ENCODE measurements at places on chromosomes 12 and 14.

- DNase-seq = no peak
Measured at GRCh38 chr14:34347683-34348082, 114.4 kb downstream of the SPTSSA start.

DNA sequence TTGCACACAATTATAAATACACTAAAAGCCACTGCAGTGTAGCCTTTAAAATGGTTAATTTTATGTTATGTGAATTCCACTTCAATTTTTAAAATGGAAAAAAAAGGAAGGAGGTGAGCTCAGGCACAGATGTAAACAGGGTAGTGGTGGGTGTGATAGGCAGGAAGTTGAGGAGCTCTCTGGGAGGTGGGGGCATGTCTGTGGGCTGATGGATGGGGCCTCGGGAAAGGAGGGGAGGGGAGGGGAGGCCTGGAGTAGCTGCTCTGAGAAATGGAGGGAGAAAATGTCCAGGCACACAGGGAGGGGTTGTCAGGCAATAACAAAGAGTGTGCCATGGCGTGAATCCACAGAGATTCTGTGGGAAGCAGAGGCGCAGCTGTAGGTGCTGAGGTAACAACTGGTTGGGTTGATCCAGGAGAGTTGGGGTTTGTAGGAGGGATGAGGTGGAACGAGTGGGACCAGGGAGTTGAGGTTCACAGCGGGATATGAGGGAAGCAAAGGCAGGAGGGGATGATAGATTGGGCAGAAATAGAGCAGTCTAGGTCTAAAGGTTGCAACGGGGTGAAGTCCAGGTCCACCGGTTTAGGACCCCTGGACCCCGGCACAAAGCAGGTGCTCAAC, 57.2 kb downstream of the LTBP2 start:
- DNase-seq = no peak

GRCh38 chr12:121766290-121767039, 27.0 kb downstream of the RHOF start:
- DNase-seq = no peak

DNA sequence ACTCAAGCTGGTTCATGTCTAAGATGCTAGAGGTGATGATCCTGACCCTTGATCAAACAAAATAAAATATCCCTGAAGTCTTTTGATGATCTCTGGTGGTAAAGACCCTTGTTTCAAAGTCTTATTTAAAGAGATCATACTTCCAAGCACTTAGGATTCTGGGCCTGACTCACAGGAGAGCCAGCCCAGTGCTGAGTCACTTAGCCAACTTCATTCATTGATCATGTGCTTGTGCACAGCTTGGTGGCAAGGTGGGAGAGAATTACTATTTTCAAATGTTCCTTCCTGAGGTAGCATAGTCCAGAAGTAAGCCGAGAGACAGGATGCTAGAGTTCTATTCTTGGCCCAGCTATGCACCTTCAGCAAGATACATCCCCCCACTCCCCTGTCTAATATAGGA, 40.6 kb downstream of the SCN8A start:
- DNase-seq = no peak

- DNase-seq = no peak
Measured at GRCh38 chr12:124098887-124099286, 125.9 kb downstream of the ZNF664 start.

DNA sequence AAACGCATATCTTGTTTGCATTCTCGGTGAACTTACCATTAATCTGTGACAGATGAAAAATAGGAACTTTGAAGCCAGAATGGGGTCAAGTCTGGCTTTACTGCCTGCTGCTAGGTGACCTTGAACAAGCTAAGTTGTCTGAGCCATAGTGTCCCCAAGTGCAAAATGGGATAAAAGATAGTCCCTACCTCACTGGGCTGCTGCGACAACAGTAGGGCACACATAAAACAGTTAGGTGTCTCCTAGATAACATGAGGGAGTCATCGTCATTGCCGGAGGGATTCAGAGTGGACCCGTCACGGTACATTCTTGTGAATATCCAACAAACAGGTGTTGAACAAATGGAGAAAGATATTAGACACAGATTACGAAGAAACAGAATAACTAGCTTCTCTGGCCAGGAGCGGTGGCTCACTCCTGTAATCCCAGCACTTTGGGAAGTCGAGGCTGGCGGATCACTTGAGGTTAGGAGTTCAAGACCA, 71.2 kb downstream of the NINJ2 start:
- no peak for DNase-seq

DNA sequence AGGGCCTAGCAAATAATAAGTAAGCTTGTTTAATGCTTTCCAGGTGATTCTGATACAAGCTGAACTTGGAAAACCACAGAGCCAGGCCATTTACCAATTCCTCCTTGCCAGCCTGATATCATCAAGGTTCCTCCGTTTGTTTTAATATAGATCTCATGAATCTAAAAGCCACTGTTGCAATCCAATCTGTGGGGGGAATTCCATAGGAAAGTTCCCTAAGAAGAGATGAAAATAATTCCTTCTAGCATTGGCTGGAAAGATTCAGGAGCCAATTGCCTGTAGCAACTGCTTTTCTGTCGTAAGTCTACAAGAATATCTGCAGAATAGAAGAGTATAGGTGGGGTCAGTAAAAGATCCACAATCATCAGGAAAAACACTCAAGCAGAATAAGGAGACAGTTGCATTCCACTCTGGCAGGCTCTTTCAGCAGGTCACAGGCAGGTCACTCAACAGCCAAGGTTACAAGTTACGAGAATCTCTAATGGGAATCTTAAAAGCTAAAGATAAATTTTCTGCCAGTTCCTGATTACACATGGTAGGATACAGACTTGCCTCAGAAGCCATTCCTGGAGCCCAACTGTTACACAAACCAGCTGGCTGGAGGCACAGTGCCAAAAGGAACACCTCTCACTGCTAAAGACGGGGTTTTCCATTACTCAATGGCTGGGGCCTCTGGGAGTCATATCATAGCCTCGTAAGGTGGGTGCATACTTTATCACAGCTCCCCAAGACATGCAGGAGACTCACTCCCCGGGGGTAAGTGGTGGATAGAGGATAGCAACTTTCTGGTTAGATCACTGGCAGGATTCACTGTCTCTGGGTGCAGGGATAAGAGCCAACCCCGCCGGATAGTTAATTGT, 43.6 kb downstream of the FGD6 start:
- DNase-seq = no peak

DNA sequence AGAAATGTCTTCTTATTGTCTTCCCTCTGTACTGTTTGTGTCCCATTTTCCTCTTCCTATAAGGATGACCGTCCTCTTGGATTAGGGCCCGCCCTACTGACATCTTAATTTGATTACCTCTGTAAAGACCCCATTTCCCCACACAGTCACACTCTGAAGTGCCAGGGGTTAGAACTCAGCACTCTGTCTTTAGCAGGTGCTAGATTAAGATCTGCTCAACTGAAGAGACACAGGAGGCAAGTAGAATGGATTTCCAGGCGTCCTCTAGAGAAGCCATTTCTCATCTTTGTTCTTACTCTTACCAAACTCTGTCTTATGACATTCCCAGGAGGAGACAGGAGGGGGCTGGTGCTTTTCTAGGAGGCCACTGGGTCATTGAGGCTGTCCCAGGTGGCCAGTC, 50.8 kb downstream of the VCPKMT start:
- no peak for DNase-seq

GRCh38 chr12:104427547-104427938, 29.2 kb upstream of the CHST11 start:
- DNase-seq = no peak

DNA sequence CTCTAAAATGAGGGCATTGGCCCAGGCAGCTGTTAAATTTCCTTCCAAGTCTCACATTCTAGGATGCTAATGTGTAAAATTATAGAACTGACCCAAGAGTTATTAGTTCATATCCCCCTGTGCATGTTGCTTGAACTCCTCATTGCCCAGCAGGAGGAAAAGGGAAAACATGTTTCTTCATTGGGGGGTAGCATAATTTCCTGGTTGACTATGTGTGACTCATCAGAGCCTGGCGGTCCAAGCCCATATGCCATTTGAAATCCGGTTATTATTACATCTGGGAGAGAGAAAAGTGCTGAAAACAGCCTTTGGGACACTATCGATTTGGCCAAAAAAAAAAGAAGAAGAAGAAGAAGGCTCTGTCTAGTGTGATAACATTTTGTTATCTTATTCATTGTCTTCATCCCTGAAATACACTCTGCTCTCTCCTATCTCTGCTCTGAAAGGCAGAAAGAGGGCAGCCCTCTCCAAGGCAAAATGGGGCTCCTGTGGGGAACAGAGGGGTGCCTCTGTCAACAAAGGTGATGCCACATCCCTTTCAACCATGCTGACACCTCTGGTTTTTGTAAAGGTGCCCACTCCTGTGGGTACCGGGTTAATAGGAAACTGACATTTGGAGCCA, 114.2 kb downstream of the DAD1 start:
- DNase-seq = no peak

GRCh38 chr12:121499929-121500793, 80.7 kb downstream of the KDM2B start:
- DNase-seq = no peak

DNA sequence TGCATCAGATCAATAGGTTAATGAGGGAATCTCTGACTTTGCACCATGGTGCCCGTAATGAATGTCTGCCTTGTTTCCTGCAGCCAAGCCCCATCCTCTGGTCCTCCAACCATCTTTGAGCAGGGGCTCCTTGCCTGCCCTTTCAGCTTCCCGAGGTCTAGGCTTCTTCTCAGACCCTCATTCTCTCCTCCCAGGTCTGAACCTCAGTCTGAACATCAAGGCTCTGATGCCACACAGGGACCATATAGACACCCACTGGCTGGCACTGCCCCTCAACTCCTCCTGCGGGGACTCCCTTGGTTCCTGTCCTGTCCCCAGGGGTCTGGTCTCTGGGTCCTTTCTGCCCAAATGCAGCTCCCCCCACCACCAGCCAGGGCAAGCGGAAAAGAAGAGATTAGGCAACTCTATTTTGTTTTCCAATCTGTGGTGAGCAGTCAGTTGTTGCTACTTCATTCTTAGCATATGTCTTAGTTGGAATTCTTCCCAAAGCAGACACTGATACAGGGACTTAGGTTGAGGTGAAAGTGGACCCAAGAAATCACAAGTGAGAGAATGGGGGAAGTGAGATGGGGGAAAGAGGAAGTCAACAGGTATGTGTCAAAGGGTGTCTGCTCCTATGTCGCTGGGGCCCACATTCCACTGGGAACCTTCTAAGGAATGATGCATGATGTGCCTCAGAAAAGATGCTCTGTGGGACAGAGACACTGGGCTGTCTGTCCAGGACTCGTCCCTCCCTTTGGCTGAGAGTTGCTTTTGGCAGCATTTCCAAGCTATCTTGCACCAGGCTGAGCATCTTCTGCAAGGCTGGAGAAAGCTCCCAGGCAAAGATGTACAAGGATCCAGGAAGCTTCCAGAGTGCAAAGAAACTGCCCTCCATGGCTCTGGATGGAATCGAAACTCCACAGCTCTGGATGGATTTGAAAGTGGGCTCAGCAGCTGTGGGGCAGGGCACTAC, 1096.5 kb upstream of the TMEM132C start:
- no peak for DNase-seq

DNA sequence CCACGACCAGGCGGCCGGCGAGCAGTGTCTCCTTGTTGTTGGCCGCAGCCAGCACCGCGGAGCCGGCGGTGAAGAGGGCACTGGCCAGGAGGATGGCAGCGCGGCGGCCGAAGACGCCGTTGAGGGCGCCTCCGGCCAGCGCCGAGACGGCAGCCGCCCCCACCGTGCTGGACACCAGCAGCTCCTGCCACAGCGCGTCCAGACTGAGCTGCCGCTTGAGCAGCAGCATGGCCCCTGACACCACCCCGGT, 691 bp downstream of the SLC2A13 start:
- no peak for DNase-seq

DNA sequence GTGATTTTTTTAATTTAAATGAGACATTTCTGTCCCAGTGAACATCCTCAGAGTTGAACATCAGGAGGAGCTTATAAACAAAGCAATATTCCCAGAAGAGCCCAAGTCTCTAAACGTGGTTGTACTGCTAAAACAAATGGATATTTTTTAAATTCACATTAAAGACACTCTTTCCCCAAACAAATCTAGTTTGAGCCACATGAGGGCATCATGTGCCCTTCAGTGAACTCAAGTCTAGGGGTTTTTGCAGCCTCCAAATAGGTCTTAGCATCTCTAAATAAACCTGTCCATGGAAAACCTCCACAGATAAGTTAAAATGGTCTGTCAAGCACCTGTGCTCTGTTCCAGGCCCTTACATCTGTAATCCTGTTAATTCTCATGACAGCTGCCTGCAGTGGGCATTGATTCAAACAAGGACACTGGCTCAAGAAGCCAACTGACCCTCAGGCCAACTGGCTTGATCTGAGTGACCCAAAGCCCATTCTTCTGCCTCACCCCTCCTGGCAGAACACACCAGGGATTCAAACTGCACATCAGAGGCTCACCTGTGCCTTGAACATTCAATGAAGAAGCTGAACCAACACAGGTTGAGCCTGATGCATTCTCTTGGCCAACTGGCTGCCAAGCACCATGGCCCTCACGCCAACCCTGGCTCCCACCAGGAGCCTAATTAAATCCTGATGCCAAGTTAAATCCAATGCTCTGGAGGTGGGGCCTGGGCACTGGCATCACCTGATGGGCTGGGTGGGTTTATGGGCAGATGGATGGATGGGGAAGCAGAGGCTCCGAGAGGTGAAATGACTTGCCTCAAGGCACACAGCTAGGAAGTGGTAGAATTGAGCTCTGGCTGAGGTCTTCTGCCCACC, 8.6 kb downstream of the ISCU start:
- DNase-seq = peak; percentile 65

GRCh38 chr12:80422550-80422949, 21.5 kb upstream of the PTPRQ start:
- no peak for DNase-seq

DNA sequence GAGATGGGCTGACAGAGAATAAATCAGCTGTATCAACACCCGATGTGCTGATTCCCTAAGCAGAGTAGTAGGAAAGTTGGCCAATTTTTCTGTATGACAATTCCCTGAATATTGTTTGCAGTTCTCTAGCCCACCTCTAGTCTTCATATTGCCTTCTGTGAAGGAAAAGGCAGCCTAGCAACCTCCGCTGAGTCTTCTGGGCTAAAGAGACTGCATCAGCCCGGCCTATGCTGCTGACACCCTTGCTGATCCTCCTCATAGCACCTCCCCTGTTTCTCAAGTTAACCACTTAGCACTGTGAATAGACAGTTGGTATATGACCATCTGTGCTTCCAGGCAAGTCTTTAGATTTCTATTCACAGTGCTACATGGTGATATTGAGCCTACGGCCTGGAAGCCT, 161.1 kb upstream of the EGLN3 start:
- no peak for DNase-seq

- DNase-seq = no peak
Measured at GRCh38 chr12:96195845-96196451, 1.8 kb downstream of the ELK3 start.

DNA sequence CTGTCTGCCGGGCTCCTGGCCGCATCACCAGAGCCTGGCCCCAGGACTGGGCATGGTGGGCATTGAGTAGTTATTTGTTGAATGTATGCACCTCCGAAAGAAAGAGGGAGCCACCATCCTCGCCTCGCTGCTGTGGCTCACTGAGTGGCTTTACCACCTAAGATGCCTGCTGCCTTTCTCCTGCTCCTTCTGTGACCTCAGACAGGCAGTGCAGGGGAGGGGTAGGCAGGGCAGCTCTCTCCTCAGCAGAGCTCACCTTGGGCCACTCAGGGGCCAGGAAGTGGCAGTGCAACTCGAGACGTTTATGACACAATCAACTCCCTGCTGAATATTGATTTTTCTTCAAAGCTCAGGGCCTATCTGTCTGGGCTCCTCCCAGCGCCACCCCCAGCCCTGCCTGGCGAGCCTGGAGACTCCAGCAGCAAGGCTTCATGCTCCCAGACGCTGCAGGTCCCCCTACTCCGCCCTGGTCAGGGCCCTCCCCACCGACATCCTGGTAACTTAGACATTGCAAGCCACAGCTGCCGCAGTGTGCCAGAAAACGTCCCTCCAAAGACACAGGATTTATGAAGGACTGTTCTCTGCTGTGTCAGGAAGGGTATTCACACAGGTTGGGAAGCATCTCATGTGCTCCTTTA, 84.3 kb upstream of the DIO3 start:
- DNase-seq = peak; percentile 60
